ENCODE measurements at places on chromosomes 11 and 22.

- no peak for DNase-seq
Measured at GRCh38 chr11:113554526-113554925, 79.3 kb upstream of the DRD2 start.

DNA sequence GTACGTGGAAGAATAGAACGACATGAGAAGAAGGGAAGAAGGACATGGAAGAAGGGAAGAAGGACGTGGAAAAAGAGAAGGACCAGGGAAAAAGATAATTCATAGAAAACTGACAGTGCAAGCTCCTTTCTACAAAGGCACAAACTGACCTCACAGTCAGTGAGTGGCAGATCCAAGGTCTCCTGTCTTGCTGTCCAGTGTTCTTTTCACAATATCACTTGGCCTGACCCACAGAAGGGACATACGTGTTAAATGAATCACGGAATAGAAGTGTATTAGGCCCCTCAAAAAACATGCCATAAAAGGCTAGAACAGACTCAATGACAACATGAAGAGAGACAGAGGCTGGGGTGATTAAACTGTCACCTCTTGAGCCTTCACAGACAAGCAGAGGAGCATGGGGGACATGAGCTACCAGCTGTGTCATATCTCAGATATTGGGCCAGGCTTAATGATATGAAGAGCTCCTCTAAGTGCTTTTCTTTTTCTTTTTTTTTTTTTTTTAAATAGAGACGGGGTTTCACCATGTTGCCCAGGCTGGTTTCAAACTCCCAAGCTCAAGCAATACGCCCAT lies 4.6 kb downstream of the ASCC2 start:
- DNase-seq = no peak

DNA sequence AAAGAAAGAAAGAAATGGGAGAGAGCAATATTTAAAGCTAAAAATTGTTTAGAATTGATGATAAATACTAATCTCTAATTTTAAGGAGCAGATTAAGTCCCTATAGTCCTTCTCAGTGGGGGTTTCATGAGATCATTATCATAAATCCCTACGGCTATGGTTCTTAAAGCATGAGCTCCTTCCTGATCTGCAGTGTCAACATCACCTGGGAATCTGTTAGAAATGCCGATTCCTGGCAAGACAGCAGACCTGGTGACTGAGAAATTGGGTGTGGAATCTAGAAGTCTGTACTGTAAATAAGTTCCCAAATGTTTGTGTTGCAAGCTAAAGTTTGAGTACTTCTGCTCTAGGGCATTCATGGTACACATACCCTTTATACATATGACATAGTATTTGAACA lies 12.6 kb downstream of the HIKESHI start:
- DNase-seq = no peak

- DNase-seq = peak; percentile 39
Measured at GRCh38 chr11:117914398-117914761, 14.8 kb downstream of the TMPRSS13 start.

DNA sequence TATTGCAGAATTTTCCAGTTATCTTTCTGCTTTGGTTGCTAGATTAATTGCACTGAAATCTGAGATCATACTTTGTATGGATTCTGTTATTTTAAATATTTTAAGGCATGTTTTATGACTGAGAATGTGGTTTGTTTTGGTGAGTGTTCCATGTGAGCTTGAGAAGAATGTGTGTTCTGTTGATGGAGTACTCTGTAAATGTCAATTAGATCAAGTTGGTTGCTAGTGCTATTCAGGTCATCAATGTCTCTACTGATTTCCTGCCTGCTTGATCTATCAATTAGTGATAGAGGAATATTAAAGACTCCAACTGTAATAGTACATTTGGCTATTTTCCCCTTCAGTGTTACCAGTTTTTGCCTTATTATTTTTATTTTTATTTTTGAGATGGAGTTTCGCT lies 64.3 kb upstream of the SHANK2 start:
- DNase-seq = no peak

DNA sequence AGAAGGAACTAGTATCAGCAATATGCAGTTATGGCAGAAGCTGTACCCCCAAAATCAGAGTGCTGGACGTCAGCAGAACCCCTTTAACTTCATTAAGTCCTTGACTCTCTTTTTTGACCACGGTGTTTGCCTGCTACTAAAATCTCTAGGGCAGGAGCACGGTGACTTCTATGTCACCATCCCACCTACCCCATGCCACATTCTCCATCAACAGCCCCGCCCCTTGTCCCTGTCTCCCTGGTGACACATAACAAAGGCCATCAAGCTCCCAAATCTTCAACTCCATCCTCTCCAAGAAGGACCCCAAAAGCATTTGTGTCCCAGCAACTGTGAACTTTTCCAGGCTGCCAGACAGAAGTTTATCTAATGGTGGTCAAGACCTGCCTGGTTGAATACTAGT lies 894 bp downstream of the ADA2 start:
- no peak for DNase-seq

GRCh38 chr11:114027391-114027790 lies 32.1 kb upstream of the ZBTB16 start:
- no peak for DNase-seq

DNA sequence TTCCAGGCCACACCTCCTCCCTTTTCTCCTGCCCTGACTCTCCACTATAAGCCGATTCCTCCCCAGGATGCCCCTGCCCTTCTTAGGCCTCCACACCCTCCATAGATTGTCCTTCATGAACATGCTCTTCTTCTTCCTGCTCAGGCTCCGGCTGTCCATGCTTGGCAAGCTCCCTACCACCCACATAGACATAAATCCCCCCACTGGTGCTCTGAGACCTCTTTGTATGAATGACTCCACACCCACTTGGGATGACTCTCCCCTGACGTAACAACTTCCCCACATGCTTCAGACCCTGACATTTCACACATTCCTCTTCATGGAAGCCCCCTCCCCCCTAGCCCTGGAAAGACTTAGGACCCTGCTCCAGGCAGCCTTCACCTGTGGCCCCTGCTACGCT lies 542.5 kb upstream of the LARGE1 start:
- no peak for DNase-seq

- DNase-seq = no peak
Measured at GRCh38 chr11:129691142-129691541, 124.5 kb upstream of the TMEM45B start.

- no peak for DNase-seq
Measured at GRCh38 chr11:94418123-94418765, 17.0 kb upstream of the GPR83 start.

DNA sequence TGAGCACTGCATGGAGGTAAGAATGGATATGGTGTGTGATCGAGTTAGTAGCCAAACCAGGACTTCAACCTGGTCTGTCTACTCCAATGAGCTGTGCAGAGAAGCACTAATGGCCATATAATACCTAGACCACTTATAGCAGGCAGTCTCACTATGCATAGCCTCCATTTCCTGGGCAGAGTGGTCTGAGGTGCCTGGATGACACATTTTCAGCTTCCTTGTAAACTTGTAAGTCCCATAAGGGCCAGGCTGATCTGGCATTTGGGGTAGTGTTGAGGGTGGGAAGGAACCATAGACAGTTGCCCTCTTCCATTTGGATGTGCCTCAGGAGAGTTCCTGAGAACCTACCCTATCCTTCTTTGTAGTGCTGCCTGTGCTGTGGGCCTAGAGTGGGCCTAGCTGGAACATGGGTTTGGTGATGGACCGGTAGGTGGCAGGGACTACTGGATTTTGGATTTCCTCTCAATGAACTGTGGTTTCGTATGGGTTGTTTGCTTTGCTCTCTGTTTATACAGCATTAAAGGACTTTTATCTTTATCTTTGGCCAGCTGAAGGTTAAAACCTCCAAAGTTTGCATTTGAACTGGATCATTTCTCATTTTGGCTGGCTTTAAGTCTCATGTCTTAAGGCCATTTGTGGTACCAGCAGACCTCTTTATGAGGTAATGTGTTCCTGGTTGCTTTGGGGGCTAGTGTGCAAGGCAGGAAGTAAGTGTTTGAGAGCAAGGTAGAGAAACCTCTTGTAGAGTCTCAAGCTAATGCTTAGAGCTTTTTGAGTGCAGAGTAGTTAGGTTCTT lies 86.9 kb downstream of the STIM1 start:
- DNase-seq = no peak

- no peak for DNase-seq
Measured at GRCh38 chr11:87324817-87325489, 287.2 kb downstream of the TMEM135 start.

DNA sequence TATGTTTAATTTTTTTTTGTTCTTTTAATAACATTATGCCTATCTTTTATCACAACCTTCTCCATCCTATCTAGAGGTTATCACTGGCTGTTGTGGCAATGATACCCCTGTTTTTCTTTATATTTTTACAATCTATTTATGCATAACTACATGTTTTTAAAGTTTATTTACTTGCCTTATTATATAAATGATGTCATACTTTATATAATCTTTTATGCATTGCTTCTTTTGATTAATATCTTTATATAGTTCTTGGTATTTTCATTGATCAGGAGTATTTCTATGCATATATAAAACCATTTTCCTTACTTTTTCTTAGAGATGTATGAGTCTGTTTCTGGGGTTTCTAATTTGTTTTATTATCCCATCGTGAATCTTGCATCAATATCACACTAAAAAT lies 719.8 kb upstream of the RAG2 start:
- DNase-seq = no peak

Measured in activated effector memory CD4-positive, alpha-beta T cell treated with anti-CD3 and anti-CD28 coated beads, Interleukin-2, amount 50 U/mL, for 16 hours (primary cell).